ENCODE measurements at places on chromosomes 2 and 18.

DNA sequence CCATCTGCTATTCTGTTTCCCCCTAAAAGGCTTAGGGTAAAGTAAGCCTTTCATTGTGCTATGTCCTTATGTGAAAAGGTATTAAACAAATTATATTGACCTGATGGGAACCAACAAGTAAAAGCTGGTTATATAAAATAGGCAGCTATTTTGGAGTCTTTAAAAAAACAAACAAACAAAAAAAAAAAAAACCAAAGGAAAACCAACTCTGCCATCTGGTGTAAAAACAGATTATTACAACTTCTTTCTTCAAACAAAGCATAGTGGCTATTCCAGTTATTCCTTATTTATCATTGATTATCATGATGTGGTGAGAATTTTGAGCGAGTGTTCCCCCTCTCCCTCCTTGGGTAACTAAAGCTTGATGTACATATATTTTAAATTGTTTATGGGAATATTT is 122.3 kb upstream of the FHL2 start:
- DNase-seq, result no peak

- peak; percentile 18 for DNase-seq
These were observed 35.4 kb downstream of the TMX3 start for GRCh38 chr18:68679528-68679927.

DNA sequence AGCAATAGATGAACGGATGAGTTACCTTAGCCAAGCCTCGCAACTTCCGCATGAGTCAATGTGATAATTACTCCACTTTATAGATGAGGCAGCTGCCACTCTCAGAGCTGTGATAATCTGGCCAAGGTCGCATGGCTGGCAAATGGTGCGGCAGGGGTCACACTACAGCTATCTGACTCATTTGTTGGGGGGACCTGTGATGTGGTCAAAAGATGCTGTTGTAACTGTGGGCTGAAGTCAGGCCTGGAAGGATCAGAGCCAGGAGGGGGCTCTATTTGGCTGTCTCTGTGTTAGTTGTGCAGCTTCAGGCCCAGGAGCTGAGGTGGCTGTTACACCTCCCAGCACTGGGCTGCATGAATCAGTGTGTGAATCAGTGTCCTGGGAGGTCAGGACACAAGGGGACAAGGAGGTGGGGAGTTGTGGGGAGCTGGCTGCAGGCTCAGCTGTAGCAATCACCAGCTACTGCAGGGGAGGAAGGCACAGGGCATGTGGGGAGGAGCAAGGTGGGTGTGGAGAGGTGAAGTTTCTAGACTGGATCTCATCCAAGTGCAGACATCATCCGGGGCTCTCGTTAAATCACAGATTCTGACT is 33.1 kb downstream of the NGEF start:
- DNase-seq, result peak; percentile 89

GRCh38 chr2:14530506-14530905 is 102.0 kb upstream of the LRATD1 start:
- DNase-seq, result peak; percentile 41

DNA sequence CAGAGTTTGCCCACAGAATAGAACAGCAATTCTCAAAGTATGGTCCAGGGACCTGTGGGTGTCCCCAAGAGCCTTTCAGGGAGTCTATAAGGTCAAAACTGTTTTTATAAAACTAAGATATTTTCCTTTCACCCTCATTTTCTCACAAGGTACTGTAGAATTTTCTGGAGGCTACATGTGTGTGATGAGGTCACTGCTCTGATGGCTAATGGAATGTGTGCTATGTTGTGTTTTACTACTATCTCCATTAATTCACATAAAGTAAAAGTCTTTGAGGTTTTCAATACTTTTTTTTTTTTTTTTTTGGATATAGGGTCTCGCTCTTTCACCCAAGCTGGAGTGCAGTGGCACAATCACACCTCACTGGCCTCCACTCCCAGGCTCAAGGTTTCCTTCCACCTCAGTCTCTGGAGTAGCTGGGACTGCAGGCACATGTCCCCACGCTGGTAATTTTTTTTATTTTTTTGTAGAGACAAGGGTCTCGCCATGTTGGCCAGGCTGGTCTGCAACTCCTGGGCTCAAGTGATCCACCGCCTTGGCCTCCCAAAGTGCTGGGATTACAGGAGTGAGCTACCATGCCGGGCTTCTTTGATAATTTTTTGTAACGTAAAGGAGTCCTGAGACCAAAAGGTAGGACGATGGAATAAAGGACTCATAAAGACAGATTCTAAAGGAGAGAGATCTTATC is 1.8 kb downstream of the TRABD2A start:
- DNase-seq, result no peak

All from LHCN-M2 (cell line).